ENCODE measurements at places on chromosomes 3 and 15. TPM values are rescaled to one million over a fixed set of nuclear protein-coding genes. Genes with fewer than 3 reads are reported as not detected.
A peak's percentile ranks its signal among the peaks of the same experiment; 100 is the strongest.

The APOD gene
- 0.17 TPM for total RNA-seq

The GPR62 gene
- total RNA-seq, result not detected

DNA sequence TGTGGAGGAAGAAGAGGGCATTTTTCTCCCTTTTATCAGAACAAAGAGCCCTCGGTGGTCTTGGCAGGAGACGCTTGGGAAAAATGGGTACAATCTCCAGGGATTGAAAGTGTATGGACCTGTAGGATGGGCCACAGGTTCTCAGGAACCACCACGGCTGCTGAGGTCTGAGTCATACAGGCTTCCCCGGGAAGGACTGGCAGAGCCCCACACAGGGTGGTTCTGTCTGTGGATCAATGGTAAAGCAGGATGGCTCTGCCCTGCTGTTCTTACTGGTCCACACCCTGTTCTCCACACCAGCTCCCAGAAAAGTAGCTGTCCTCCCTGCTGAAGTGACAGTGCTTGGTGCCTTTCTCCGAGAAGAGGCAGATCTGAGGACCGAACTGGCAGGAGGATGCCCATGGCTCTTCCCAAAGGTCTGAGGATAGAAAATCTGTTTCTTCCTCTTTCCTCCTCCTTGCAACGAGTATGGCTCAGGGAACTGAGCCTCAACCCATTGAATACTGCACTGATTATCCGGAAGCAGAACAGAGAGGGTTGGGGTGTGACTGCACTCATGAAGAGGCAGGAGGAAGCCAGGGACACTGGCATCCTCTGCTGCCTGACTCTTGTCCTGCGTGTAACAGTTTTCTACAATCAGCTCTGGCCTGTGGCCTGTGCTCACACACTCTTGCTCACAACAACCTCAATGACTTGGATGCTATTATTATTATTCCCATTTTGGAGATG is 39.0 kb downstream of the KIF9 start:
- no peak for DNase-seq

GRCh38 chr3:50552598-50552997 is 14.9 kb downstream of the C3orf18 start:
- no peak for DNase-seq

DNA sequence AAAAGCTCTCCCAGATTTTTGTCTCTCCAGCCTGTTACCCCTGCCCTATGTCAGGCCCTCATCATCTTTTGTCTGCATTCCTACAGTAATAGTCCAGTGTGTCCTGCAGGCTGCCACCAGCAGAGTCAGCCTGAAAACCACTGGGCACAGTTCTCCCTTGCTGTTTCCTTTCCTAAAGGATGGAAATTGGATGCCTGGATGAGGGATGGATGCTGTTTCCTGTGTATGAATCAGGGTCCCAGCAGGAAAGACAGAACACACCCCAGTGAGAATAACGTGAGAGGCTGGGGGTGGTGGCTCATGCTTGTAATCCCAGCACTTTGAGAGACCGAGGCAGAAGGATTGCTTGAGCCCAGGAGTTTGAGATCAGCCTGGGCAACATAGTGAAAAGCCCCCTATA is 3.3 kb upstream of the SNX33 start:
- DNase-seq, result peak; percentile 16
